ENCODE measurements at places on chromosomes 1 and 21. TPM values are rescaled to one million over a fixed set of nuclear protein-coding genes. Genes with fewer than 3 reads are reported as not detected.

Gene SLC35F3
- total RNA-seq = not detected

Gene SEC16B
- total RNA-seq = 4.1 TPM

Gene PCSK9
- 0.25 TPM for total RNA-seq

Gene PRR9
- not detected for total RNA-seq

Gene TRIM58
- total RNA-seq = 0.53 TPM

Gene SLX9
- total RNA-seq = 13.1 TPM

Gene SUCO
- total RNA-seq = 19.7 TPM

Gene CTSS
- total RNA-seq = 25.8 TPM

Gene BLACAT1
- total RNA-seq = not detected

Gene CFHR1
- 0.12 TPM for total RNA-seq

Gene TRAF3IP3
- total RNA-seq = not detected

Gene LRP8
- 26.3 TPM for total RNA-seq

Gene BSND
- not detected for total RNA-seq

Gene A3GALT2
- not detected for total RNA-seq

All from aortic smooth muscle cell (primary cell).